ENCODE measurements at places on chromosomes 1 and 21.

DNA sequence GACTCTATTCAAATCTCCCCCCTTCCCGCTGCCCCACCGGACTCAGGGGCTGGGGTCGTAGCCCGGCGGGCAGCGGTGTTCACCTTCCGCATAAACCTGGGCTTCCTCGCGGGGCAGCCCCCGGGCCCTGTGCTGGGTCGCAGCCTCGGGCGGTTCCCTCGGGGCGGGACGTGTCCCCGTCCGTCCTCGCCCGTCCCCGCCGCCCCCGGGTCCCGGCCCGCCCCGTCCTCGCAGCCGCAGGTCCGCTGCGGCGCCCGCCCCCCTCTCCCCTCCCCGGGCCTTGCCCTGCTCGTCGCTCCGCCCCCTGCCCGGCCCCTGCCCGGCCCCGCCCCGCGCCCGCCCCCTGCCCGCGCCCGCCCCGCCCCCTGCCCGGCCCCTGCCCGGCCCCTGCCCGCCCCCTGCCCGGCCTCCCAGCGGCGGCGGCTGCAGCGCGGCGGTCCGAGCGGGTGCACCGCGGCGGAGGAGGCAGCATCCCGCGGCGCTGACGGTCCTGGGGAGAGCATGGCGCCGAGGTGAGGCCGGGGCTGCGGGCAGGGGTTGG lies at the start of gene COL18A1:
Gene COL18A1 (plus strand): TSS at position 436 of the 541 bp plus-strand sequence. CDS start 66 bp downstream, at position 502.
- DNase-seq = no peak

DNA sequence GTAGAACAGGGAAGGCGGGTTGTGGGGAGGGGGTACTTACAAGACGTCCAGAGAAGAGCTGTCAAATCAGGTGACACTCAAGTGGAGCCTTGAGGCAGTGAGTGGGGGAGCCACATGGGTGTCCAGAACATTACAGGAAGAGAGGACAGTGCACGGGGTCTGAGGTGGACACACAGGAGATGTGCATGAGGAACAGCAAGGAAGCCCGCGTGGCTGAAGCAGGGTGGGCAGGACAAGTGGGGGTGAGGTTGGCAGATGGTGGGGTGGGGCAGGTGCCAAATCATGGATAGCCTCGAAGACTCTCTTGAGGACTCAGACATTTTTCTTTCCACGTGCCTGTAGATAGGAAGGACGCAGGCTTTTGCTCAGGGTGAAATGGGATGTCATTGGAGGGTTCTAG lies 921 bp downstream of the SMPDL3B start:
- DNase-seq = no peak

DNA sequence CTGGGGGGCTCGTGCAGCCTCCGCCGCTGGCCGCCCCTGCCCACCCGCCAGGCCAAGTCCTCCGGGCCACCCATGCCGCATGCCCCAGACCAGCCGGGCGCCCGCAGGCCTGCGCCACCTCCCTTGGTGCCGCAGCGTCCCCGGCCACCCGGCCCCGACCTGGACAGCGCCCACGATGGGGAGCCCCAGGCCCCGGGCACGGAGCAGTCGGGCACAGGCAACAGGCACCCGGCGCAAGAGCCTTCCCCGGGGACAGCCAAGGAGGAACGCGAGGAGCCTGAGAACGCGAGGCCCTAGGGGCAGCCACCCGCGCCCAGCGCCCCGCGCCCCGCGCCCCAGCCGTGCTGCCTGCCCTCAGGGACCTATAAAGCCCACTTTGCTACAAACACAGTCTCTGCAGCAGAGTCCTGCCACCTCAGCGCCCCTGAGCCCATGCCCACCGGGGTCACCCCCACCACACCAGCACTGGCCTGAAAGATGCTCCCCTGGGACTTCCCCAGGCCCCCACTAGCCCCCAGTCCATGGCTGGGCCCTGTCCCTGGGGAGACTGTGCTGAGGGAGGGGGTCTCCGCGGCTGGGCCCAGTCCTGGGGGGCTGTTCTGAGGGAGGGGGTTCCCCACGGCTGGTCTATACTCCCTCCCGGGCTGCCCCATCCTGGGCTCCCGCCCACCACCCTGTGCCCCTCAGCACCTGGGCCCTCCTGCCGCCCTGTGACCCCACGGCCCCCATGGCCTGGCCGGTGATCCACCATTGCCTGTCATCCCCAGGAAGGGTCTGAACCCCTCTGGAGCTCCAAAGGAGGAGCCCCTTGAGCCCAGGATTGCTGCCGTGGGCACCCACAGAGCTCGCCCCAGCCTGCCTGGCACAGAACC lies 8.6 kb downstream of the TNFRSF18 start:
- no peak for DNase-seq

GRCh38 chr1:87305762-87306161 lies 22.9 kb upstream of the LMO4 start:
- no peak for DNase-seq

GRCh38 chr1:208528578-208529240 lies 284.5 kb upstream of the PLXNA2 start:
- DNase-seq = no peak

DNA sequence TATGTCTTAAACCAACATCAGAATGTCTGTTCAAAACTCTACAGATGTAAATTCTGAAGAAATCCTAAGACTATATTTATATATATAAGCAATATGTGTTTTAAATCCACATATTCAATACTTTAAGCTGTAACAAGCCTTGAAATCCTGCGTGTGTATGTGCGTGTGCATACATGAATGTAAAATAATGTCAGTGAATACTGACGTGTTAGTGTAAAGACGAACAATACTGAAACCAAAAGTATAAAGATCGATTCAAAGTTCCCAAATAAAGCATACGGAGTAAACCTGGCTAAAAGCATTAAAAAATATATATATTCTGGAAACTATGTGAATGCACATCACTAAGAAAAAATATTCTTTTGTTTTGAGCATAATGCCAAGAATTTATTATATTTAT lies 668.6 kb upstream of the NCAM2 start:
- no peak for DNase-seq

DNA sequence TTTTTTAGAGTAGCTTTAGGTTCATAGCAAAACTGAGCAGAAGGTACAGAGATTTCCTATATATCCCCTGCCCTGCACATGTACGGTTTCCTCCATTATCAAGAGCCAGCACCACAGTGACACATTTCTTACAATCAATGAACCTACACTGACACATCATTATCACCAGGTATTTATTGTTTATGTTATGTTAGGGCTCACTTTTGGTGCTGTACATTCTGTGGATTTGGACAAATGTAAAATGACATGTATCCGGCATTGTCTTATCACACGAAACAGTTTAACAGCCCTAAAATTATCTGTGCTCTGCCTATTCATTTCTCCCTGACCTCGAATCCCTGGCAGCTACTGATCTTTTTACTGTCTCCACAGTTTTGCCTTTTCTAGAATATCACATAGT lies 93.7 kb upstream of the DPH5 start:
- DNase-seq = no peak

GRCh38 chr1:41500378-41500777 lies 15.9 kb upstream of the EDN2 start:
- no peak for DNase-seq

DNA sequence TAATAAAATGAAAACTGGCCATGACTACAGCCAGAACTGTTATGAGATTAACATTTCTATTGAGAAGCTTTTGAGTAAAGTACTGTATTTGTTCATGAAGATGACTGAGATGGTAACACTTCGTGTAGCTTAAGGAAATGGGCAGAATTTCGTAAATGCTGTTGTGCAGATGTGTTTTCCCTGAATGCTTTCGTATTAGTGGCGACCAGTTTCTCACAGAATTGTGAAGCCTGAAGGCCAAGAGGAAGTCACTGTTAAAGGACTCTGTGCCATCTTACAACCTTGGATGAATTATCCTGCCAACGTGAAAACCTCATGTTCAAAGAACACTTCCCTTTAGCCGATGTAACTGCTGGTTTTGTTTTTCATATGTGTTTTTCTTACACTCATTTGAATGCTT lies 164.0 kb downstream of the NEK7 start:
- DNase-seq = no peak

GRCh38 chr21:25961042-25961441 lies 209.5 kb downstream of the APP start:
- no peak for DNase-seq

DNA sequence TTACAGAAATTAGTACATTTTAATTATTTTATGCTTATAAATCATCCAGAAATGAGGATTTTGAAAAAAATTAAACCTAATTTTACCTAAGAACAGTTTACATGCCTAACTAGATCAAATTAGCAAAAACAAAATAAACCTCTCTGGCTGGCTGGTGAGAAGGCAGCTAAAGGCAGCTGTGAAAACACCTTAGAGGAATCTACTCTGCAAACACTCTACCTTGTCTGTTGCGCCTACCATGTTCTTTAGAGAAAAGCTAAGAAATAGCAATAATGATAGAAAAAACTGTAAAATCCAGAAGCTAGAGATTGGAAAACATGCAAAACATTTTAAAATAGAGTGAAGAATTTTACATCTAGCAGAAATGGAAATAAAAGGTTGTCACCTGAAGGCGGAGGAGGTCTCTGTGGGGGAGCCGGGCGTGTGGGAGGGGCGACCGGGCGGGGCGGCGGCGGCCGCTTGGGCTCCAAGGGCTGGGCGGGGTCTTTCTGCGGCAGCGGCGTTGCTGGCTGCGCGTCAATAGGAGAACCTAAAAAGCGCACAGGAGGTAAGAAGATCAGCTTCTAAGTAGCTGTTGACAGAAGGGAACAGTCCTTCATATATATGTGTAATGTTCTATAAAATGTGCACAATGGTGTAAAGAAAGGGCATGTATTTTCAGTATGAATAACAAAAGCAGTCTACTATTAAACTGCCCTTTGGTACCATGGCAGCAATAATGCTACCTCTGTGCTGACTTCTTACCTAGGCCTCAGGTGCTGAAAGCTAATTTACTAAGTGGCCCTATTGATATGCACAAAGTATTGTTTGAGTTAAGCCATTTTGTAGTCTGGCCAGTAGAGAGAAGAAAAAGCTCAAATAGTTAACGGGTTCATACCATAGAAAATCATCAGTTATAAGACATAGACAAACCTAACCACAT lies 33.3 kb upstream of the CFAP298 start:
- DNase-seq = no peak

GRCh38 chr1:8649027-8649426 lies 168.4 kb downstream of the RERE start:
- DNase-seq = no peak

DNA sequence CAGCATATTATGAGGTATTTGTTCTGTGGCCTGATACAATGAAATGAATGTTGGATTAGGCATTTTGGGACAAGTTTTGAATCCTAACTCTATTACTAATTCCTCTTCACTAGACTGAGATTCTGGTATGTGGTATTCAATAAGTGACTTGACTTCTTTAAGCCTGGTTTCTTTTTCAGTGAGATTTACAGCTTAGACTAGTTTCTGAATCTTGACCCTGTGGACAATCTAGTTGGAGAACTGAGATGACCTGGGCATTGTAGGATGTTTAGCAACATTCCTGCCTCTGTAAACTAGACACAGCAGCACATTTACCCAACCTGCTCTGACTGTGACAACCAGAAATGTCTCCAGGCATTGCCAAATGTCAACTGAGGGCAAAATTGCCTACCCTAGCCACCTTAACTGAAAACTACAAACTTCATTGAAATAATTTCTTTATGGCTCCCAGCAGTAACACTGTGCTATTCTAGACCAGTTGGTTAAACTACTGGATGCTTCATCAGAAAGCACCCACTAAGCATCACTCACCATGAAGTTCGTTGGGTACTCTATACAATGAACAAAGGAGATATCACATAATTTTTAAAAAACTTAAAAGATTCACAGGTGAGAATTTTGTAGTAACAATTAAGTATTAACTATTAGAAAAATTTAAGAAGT lies 16.8 kb downstream of the PTPRC start:
- DNase-seq = no peak

DNA sequence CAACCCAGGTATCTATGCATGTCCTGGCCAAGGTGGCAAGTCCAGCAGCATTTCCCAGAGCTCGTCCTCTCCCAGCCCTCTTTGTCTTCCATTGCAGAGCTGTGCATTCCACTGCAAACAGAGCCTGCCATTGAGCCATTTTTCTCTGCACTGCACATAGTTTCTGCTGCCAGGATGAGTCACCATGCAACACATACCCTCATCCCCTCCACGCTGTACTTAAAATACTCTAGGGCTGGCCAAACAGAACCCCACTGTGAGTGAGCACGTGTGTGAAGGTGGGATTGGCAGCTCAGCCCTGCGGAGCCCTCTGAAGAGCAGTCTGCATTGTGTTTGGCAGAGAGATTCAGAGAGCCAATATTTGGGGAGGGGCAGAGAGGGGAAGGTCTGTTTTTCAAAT lies 3.9 kb upstream of the ATP1B1 start:
- DNase-seq = no peak
